ENCODE measurements at places on chromosomes 16 and 17. TPM values are rescaled to one million over a fixed set of nuclear protein-coding genes. Genes with fewer than 3 reads are reported as not detected.

- no peak for DNase-seq
Observed at GRCh38 chr17:83064732-83065659, 14.4 kb upstream of the METRNL start.

- DNase-seq = no peak
Observed at GRCh38 chr16:81574168-81574567, 129.6 kb downstream of the CMIP start.

DNA sequence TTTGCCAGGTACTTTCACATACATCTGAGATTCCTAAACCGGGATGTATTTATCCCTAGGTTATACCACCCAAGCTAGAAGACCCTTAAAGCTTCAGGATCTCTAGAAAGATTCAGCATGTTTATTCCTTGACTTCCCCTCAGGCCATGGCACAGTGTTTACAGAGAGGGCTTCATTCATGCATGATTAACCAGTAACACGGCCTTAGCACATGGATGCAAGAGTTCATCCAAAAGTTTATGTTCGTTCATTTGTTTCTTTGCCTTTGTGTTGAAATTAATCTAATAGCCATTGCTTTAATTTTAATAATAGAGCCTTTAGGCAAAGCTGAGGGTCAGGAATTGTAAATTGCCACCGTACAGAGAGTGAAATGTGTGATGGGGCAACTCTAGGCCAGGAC, 13.8 kb downstream of the PCTP start:
- DNase-seq = no peak

DNA sequence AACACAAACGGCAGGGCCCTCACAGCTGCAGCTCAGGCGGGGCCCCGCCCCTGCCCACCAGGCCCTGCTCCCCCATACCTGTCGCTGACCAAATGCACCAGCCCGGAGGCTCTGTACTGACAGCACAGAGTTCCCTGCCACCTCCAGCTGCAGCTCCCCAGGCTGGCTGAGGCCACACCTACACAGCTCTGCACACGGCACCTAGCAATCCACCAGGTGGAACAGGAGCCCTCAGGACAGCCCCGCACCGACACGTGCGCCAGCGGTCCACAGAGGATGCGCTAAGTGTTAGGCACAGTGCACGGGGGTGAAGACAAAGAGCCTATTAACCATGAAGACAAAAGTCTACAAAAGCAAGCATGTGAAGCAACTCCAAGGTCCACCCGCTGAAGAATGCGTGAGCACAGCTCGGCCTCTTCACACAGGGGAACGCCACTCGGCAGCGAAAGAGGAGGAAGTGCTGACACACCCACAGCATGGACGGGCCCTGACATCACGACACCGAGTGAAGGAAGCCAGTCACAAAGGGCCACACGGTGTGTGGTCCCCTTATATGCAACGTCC, 5.4 kb downstream of the ZCCHC14 start:
- peak; percentile 19 for DNase-seq

- peak; percentile 10 for DNase-seq
Observed at GRCh38 chr17:16351831-16352230, 1.4 kb downstream of the CENPV start.

The NOTUM gene
- not detected for total RNA-seq

DNA sequence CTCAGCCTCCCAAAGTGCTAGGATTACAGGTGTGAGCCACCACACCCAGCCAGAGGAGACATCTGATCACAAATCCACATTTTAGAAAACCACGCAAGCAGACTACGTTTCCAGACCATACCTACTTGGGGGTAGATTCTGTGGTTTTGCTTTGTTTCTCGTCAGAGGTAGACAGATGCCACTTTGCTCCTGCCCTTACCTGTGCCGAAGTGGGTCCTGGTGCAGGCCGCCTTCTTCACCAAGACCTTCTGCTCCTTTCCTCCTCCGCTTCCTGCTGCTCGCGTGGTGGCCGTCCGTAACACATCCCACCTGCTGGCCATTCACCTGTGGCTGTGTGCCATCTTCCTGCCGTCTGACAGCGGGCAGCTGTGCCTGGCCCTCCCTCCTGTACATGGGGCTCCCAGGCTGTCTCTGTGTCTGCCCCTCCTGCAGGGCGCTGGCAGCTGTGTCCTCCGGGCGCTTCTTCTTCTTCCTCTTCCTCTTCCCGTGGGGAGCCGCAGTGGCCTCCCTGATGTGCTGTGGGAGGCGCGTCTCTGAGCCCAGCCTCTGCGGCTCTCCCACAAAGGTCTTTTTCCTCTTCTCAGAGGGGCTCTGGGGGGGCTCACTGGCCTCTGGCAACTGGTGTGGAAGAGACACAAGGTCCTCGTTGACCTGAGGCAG, 21.2 kb upstream of the CYTH1 start:
- DNase-seq = no peak

The TAC4 gene
- total RNA-seq = not detected

DNA sequence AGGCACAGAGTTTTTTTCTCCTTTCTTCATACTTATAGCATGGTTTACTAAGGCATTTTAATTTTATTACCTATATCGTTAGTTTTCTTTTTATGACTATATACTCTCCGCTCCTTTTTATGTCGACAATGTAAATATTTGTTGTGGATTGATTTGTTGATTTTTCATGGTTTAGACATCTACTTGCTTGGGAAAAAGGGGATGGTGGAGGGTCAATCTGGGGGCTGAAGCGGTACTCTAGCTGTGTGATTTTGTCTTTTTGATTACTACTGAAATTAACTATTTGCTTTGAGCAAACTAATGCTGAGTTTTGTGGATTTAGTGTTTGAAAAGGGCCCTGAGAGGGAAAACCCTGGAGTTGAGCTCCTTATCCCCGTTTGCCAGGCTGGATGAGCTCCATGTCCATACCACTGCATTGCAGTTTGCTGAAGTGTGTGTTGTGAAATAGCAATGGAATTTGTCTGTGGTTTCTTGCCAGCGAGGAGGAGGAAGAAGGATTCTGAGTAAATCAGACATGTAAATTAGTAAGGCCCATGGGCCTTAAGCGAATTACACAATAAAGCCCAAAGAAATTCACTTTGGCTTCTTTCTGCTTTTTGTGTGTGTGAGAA, 72.0 kb downstream of the FTO start:
- peak; percentile 98 for DNase-seq

- no peak for DNase-seq
Observed at GRCh38 chr17:67672592-67673335, 45.0 kb upstream of the NOL11 start.

DNA sequence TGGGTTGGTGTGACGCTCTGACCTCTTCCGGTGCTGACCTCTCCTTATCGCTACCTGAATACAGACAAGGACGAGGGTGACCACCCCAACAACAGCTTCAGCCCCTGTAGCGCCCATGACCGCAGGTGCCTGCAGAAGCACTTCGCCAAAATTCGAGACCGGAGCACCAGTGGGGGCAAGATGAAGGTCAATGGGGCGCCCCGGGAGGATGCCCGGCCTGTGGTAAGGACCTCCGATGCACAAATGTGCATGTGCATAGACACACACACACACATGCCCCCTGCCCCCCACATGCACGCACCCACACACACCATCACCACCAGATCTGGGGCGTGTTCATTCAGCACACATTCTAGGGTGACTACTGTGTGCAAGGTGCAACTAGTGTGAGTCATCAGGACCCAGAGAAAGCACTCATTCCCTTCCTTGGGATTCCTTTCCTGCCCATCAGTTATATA, 9.7 kb downstream of the IGFBP4 start:
- DNase-seq = no peak

GRCh38 chr17:36978810-36979564, 30.2 kb downstream of the AATF start:
- no peak for DNase-seq

DNA sequence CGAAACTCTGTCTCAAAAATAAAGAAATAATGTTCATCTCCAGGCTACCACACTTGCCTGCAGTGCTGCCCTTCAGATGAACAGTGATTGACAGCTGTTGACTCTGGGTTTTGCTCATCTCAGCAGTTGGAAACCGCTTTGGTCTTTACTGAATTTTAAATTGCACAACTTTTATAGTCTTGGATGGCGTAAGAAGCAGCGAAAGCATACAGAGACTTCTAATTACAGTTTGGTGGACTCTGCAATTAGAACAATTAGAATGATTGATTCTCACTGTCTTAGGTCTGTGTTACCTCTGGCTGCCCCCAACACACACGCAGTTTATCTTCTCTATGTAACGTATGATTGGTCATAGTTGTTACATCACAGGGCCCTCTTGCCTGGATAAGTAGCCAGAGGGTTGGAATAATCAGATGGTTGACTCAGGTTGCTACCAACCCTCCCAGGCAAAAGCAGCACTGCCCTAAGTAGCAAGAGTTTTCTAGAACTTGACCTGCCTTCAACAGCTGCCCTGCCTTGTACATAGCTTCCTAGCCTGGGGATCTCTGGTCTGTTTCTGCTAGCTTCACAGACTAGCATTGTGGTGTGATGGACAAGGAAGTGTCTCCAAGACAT, 1.9 kb upstream of the NAT9 start:
- DNase-seq = no peak

GRCh38 chr16:56298116-56298515, 106.8 kb downstream of the GNAO1 start:
- no peak for DNase-seq

DNA sequence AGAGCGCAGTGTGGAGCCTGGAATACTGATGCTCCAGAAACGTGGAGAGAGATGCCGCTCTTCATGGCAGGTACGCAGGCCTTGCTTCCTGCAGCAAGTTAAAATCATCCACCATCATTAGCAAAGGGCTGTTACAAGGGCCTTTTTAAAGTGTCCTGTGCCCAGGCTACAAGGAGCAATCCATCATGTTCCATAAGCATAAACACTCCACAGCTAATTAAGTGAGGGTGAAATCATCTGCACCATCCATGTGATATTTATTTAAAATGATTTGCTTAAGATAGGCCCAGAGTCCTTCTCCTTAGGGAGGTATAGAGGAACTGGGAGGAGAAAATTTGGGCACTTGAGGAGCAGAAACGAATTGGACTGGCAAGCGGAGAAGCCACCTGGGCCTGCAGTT, 372.1 kb downstream of the XYLT1 start:
- no peak for DNase-seq

DNA sequence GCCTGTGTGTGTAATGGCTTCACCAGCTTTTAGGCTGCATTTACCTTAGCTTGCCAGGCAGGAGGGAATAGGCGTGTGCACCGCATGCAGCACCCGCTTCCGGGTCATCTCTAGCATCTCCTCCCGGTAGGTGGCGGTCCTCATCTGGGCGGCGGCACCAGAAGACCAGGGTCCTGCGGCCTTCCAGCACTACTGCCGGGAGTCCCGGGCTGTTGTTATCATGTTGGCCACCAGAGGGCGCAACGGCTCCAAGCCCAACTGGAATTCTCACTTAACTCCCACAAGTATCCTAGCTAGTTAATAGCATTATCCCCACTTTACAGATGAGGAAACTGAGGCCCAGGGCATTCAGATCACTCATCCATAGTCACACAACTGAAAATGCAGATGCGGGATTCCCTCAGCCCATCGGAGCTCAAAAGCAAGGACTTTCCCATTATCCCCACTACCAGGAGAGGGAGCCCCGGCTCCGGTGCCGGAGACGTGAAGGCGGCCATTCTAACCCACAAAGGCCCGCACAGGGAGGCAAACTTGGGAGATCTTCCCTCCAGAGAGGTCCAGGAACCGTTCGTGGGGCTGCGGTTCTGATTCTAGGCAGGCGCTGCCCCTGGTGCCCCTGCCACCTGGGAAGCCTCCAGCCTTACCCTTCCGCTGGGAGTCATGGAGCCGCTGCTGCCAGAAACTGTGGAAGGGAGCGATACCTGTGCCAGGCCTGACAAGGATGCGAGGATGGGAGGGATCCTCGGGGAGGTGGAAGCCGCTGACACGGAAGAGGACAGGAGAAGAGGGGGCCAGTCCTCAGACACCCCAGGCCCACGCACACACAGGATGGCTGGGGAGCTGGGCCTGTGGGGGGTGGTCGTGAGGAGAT, 23.9 kb downstream of the LGALS9 start:
- peak; percentile 58 for DNase-seq

The RAB11FIP4 gene
- 13.2 TPM for total RNA-seq

- DNase-seq = no peak
Observed at GRCh38 chr17:18920911-18921441, 31.0 kb upstream of the SLC5A10 start.

DNA sequence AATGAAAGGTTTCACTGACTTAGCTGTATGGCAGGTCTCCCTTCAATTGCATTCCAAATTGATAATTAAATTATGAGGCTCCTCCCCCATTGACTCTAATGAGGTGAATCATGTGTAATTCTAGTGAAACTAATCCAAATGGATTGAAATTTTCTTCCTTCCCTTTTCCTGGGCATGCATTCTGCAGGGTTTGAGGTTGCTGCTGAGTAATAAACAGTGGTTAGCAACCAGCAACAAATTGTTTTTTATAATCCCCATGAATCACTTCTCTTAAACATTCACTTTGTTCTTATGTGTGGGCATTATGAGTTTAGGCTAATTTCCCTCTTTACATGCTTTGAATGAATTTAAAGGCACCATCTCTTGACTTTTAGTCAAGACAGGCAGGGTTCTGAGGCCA, 43.4 kb downstream of the MYOCD start:
- DNase-seq = no peak

- DNase-seq = no peak
Observed at GRCh38 chr17:77873500-77874302, 84.8 kb upstream of the TNRC6C start.

DNA sequence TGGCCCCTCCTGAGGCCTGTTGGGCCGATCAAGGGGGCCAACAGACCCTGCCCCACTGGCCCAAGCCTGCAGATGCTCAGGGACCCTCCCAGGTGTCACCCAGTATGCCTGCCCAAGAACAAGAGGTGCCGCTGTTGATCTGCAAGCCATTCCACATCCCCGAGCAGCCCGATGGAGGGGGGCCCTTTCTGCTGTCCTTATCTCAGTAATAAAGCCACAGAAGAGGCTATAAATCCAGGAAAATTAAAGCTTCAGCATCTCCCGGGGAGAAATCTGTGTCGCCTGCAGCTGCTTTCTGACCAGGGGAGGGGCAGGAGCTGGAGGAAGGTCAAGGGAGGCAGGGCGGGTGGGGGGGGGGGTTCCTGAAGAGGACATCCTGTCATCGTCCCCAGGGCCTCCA, 11.7 kb upstream of the CACNA1H start:
- DNase-seq = no peak

DNA sequence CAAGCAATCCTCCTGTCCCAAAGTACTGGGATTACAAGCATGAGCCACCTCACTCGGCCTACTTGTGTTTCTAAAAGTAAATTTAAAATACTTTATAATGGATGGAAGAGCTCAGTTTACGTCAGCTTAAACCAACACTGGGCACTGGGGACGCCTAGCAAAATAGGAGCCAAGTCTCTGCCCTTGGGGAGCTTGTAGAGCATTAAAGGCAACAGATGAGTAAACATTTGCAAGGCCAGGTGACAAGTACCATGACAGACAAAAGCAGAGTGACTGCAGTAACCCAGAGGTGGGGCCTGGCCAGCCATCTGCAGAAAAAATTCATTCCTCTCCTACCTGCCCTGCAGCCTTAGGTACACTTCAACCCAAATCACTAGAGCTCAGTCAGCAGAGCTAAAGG, 12.1 kb upstream of the NLK start:
- no peak for DNase-seq
